ENCODE measurements at places on chromosomes 16 and 17.

GRCh38 chr17:82400206-82400605 is 17.9 kb upstream of the HEXD start:
- no peak for DNase-seq

DNA sequence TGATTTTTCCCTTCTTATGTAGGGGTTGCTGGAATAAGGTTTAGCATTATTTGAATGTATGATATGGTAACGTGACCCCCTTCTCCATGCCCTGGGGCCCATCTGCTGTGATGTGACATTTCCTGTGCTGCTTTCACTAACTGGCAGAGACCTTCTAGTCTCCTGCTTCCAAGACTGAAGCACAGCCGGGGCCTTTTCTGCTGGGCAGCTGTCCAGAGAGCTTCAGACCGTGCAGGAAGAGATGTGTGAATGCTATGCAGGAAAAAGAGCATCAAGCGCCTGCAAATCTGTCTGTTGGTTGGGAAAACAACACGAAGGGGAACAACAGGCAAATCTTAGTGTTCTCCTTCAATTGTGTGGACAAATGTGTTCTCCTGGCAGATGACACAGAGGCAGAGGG is 128.5 kb downstream of the SPACA3 start:
- DNase-seq: no peak

DNA sequence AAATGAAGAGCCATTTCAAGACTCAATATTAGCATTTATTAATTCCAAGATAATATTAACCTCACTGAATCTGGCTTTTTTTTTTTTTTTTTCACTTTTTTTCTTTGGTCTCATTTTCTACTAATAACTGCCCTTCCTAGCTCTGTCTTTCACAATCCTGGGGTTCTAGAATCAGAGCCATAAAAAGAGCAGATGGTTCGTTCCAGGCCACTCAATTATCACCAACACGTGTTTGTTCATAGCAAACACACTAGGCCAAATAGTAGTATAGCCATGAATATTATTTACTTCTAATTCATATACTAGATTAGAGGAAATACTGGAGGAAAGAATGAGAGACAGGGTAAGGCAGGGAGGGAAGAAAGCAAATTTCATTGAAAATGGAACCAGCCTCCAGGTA is 39.8 kb downstream of the TEX2 start:
- DNase-seq: no peak

GRCh38 chr17:42720996-42721583 is 23.8 kb downstream of the EZH1 start:
- no peak for DNase-seq

GRCh38 chr17:63500543-63501390 is 22.4 kb upstream of the KCNH6 start:
- no peak for DNase-seq

DNA sequence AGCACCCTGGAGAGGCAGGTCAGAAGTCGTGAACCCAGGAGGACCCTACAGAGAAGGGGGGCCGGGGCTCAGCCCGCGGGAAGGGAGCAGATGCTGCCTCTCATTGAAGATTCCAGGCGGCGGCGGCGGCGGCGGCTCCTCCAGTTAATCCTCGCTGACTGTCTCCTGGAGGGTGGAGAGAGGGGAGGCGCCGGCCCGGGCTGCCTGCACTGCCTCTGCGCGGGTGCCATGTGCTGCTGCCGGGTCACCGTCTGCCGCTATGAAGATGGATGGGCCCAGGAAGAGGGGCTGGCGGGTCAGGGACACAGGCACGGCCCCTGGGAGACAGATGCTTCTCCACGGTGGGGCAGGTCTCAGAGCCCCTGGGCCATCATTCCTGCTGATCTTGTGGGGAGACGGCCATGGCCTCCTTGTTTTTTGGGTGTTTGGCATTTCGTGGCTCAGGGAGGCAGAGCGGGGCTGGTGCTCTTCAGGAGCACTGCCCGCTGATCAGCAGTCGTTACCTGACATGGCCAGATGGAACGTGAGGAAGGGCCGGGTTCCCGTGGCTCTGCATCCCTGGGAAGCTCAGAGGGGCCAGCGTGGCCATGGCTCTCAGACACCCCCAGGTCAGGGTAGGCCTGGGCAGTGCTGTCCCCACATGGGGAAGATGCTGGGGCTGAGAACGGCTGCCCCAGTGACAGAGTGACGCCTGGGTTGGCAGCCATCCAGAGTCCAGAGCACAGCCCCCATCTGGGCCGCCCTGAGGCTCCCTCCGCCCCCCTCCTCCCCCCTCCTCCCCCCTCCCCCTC is 36.1 kb downstream of the GINS2 start:
- DNase-seq: no peak

DNA sequence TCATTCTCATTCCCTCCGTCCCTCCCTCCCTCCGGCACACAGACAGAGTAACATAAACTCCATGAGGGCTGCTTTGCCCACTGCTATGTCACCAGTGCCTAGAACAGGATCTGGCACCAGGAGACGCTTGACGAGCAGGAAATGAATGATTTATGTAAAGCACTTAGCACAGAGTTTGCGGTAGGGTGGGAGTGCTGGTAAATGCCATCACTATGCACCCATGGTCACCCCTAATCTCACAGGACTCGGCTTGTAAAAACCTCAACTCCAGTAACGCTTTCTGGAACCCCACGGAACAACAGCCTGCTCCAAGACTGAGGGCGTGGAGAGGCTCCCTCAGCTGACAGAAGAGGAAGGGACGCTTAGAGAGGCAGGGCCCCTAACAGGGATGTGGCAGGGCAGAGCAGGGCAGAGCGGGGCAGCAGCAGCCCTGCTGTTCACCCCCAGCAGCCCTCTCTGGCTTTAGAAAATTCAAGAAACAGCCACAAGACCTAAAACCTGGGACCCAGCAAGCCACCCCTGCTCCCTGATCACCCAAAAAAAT is 156.9 kb downstream of the C16orf78 start:
- no peak for DNase-seq
